Activated effector memory CD4-positive, alpha-beta T cell treated with anti-CD3 and anti-CD28 coated beads, Interleukin-2, amount 50 U/mL, for 16 hours (primary cell): ENCODE measurements at places on chromosomes 13 and 19.

GRCh38 chr19:45995715-45996385 is 583 bp downstream of the CCDC61 start:
- no peak for DNase-seq

- DNase-seq, result no peak
Measured at GRCh38 chr13:99435998-99436397, 65.3 kb upstream of the TM9SF2 start.

DNA sequence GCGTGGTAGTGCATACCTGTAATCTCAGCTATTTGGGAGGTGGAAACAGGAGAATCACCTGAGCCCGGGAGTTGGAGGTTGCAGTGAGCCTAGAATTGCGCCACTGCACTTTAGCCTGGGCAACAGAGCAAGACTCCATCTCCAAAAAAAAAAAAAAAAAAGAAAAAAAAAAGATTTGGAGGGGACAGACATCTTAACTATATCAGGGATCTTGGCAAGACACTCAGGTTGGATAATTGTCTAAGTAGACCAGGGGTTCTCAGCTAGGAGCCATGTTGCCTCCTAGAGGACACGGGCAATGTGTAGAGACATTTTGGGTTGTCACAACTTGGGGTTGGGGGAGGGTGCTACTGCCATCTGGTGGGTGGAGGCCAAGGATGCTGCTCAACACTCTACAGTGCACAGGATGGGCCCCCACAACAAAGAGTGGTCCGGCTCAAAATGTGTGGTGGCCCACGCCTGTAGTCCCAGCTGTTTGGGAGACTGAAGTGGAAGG is 1.9 kb upstream of the ZNF580 start:
- DNase-seq, result peak; percentile 88

- DNase-seq, result no peak
Measured at GRCh38 chr13:113731192-113732175, 27.5 kb upstream of the TMEM255B start.

DNA sequence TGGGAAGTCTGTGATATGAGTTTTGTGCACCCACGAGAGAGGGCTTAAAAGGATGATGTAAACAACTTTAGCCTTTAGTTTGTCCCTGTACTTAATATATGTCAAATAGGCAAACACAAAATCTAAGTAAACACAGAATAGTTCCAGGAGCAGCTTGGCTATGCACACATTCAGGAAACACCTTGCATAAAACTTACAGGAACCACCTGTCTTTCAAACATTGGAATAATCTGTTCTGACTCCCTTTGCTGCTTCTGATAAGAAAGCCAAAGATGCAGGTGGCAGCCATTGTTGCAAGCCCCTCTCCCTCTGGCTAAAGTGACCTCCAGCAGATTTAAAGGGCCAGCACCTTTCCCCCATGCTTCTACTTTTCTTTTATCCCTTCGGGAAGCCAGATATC is 4.7 kb downstream of the EEF1AKMT1 start:
- DNase-seq, result no peak

GRCh38 chr13:97499181-97499580 is 65.2 kb downstream of the RAP2A start:
- no peak for DNase-seq

- no peak for DNase-seq
Measured at GRCh38 chr13:87172166-87172835, 498.9 kb upstream of the SLITRK5 start.

- DNase-seq, result no peak
Measured at GRCh38 chr13:111895896-111896821, 170.8 kb upstream of the SOX1 start.

GRCh38 chr13:75217949-75218348 is 264.0 kb downstream of the TBC1D4 start:
- DNase-seq, result no peak

- peak; percentile 86 for DNase-seq
Measured at GRCh38 chr13:99215184-99215830, 14.7 kb downstream of the UBAC2 start.

DNA sequence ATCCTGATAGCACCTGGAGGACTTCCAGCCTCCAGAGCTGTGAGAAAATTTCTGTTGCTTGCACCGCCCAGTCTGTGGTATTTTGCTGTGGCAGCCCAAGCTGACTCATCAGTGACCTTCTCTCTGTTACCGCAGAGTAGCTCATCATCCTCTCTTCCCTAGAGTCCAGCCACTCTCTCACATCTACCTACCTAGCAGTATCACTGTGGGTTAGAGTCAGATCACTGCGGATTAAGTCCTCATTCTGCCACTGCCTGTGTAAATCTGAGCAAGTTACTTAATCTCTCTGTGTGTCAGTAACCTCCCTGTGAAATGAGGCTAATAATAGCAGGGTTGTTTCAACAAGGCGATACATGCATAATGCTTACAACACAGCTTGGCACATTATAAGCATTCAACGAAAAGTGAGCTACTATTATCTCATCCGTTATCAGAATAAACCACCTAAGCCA is 40.3 kb upstream of the USPL1 start:
- DNase-seq, result peak; percentile 78
